ENCODE measurements at places on chromosomes 5 and 9. TPM values are rescaled to one million over a fixed set of nuclear protein-coding genes. Genes with fewer than 3 reads are reported as not detected.

Gene FCN2
- 55.7 TPM for total RNA-seq

Gene CCDC187
- 0.80 TPM for total RNA-seq

Gene FOXD1
- not detected for total RNA-seq

Gene DPH7
- 17.8 TPM for total RNA-seq

Gene VLDLR
- total RNA-seq, result 12.9 TPM

Gene NFIB
- 37.0 TPM for total RNA-seq

Gene SUSD1
- 3.3 TPM for total RNA-seq

Gene DRD1
- total RNA-seq, result not detected

Gene GPR151
- not detected for total RNA-seq

Gene HTR1A
- not detected for total RNA-seq

Measured in right lobe of liver (tissue), 6 donors.